Nephron progenitor cell (in vitro differentiated cells): ENCODE measurements at places on chromosomes 7 and 10.

DNA sequence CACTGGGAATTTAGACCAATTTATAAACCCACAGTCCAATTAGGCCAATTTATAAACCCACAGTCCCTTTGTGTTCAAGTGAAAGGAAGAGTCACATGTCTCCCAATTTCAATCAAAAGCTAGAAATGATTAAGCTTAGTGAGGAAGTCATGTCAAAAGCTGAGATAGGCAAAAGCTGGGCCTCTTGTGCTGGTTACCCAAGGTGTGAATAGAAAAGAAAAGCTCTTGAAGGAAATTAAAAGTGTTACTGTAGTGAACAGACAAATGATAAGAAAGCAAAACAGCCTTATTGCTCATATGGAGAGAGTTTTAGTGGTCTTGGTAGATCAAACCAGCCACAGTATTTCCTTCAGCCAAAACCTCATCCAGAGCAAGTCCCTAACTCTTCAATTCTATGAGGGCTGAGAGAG lies 245.0 kb downstream of the HDAC9 start:
- no peak for DNase-seq

DNA sequence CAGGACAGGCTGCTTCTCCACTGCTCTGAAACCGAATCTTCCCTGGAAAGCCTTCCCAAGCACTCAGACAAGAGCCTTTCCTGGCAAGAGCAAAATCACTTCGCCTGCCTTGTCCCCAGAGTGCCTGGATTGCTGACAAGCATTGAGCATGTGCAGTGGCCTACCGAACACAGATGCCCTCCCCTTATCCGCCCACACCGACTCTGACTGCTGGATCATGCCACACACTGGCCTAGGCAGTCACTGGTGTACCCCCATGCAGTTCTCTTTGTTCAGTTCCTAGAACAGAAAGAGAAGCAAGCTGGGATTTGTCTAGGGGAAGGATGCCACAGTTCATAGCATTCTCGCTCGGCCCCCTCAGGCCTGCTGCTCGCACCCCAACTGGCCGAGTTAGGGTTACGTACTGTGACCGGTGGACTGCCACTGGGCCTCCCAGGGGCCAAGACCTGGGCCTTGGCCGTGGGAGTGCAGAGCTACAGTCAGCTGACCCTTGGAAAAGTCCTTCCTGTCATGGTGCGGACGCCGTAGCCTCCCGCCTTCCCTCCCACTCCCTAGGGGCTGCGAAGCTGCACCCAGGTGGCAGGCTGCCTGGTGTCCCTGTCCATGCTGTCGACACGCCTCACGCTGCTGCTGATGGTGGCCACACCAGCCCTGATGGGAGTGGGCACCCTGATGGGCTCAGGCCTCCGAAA lies 6.9 kb downstream of the ABCB8 start:
- no peak for DNase-seq

DNA sequence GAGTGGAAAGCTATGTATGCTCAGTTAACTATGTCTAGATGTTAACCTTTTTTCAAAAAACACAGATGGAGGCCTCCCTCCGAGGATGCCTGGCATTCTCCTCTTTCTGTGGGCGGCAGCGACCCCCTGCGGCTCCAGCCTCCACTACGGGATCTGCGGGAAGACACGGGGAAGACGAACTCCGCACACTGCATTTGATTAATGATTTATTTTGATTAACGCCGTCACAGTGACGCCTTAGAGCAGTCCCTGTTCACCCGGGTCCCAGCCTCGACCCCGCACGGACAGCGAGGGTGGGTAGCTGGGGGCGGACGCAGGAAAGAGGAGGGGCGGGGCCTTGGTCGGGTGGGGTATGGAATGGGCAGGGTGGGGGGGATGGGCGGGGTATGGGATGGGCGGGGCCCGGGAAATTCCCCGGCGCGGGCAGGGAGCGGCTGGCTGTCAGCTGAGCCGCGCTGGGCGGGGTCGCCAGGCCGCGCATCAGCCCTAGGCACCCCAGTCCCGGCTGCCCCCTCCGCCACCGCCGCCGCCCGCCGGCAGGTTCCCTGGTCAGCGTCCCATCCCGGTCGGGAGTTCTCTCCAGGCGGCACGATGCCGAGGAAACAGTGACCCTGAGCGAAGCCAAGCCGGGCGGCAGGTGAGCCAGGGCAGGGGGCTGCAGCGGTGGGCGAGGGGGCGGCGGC lies at the start of gene OPTN:
OPTN (plus strand) TSS at position 498 of the 683 bp plus-strand sequence. CDS start 8,960 bp downstream, outside the sequence.
- DNase-seq: peak; percentile 82

GRCh38 chr7:139703487-139704307 lies 74.1 kb downstream of the HIPK2 start:
- DNase-seq: no peak

- DNase-seq: no peak
These were observed 264.8 kb downstream of the PTPRN2 start for GRCh38 chr7:158322616-158323530.

DNA sequence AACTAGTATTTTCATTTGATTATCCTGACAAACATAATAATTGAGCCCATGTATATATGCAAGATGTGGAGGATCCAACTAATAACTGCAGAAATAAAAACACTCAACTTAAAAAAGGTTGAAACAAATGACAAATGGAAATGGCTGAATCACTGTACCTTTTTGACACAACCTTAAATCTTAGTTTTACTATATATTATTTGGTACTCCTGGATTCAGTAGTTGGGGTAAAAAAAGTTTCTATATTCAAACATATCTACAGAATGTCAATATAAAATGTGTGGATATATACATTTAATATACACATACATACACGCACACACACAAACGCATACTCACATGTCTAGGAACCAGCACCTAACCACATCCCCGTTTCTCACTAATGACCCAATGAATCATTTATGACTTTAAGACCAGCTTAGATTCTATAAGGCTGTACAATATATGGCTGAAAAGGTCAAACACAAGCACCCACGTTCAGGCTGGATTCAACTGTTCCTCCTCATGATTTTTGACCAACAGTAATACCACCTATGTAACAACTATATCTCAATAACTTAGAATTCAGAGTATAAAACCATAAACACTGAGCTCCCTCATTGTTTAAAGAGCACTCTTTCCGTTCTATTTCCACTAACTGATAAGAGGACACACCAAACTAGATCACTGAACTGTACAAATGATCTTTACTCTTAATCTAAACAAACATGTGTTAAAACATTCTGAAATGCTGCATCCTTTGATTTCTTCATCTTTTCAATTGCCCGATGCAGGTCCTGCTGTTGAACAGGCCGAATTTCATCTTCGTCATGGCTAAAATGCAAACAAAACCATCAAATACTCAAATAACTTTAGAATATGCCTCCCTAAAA lies 63.8 kb downstream of the ATAD1 start:
- no peak for DNase-seq

DNA sequence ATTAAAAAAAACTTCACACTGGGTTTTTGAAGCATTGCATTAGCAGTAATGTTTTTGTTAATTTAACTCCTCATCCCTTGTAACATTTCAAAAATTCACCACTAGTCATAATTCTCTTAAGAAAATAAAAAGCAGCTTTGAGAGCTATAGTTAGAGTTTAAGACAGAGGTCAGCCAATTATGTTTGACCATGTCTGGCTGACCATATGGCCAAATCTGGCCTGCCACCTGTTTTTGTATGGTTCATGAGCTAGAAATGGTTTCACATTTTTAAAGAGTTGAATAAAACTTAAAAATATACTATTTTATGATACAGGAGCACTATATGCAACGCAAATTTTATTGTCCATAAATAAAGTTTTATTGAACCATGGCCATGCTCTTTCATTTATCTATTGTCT lies 73.0 kb upstream of the LRRTM3 start:
- DNase-seq: no peak

DNA sequence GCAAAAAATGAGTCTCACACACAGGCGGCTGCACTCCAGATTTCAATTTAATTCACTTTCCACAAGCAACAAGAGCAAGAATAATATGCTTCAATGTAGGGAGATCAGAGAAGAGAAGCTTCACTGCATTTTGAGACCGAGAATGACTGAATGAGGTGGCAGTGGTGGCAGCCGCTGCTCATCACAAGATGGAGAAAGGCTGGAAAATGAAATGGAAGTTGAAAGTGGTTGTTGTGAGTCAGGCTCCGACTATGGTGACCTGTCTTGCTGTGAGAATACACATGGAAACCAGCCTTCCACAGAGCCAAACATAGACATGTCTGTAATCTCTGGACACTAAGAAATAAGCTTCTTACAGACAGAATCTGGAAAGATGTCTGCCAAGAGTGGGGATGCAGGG lies 499.6 kb upstream of the LRRN3 start:
- DNase-seq: no peak

DNA sequence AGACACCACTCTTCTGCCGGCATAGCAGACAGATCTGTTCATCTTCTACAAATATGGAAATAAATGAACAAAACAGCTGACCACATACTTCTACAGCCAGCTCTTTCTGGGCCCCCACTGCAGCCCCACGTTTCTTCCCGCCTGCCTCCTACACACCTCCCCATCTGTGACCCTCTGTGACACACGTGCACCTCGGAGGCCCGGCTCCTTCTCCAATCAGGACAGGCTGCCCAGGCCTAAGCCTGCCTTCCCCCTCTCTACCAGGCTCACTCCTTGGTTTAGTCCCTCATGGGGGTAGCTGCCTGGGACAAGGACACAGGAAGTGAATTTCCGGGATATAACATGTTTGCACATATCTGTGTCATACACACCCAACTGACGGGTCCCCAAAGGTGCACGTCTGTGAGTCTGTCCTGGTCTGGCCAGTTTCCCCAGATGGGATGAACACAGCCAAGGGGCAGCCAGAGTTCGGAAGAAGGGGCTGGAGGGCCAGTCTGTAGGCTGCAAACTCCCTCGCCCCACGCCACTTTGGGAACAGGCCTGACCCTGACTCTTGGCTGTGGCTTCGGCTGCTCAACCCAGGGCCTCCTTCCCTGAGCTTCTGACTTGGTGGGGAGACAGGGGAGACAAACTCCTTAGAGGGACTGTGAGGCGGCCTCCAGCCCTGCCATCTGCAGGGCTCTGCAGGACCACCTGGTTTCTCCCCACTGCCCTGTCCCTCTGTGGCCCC lies 30.3 kb downstream of the PITRM1 start:
- no peak for DNase-seq

DNA sequence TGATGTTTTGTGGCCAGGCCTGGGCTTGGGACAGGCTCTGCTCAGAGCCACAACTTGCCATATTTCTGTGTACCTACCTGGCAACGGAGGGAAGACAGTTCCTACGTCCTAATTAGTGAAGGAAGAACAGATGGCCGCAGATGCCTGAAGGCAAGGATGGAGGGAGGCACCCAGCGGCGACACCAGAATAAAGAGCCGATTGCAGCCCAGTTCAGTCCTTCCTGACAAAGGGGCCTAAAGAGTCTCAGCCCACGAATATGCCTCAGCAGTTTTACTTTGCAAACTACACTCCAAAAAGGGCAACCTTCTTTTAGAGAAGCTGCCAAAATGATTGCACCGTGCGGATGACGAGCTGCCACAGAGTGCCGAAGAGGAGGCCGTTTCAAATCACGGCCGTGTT lies 585.8 kb downstream of the GLRX3 start:
- no peak for DNase-seq

GRCh38 chr7:116380025-116380424 lies 119.5 kb upstream of the CAV2 start:
- no peak for DNase-seq

DNA sequence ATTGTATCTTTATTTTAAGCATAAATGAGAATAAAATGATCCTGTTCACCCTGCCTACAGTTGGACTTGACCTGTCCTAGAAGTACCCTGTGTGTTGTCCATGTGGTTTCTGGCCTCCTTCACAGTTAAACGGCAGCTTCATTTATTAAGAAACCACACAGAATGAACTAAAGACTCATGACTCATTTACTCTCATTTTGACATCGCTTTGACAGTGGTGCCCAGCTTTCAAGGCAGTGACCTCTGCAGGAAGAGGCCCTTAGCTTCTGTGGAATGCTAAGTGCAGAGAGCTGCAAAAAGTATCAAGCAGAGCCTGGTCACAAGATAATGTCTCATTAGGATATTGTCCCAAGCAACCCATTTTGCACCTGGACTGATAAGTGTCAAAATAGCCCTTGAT lies 93.4 kb downstream of the AVL9 start:
- DNase-seq: no peak

DNA sequence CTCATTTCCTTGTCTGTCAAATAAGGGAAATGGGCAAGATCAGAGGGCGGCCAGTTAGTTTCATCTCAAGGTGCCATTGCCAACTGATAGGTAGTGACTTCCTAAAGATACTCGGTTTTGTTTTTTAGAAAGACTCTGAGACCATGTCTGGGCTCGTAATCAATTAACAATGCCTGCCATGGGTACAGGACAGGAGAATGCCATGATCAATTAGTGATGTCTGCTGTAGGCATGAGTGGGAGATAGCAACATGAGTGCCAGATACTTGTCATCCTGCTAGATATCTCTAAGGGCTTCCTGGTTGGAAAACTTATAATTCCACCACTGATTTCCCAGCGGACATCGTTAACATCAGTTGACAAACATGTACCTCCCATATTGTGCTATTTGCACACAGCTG lies 64.8 kb downstream of the SH3PXD2A start:
- no peak for DNase-seq

GRCh38 chr10:45353186-45353585 lies 20.8 kb upstream of the ALOX5 start:
- DNase-seq: no peak

GRCh38 chr10:132943791-132944404 lies 1.5 kb upstream of the CFAP46 start:
- no peak for DNase-seq

DNA sequence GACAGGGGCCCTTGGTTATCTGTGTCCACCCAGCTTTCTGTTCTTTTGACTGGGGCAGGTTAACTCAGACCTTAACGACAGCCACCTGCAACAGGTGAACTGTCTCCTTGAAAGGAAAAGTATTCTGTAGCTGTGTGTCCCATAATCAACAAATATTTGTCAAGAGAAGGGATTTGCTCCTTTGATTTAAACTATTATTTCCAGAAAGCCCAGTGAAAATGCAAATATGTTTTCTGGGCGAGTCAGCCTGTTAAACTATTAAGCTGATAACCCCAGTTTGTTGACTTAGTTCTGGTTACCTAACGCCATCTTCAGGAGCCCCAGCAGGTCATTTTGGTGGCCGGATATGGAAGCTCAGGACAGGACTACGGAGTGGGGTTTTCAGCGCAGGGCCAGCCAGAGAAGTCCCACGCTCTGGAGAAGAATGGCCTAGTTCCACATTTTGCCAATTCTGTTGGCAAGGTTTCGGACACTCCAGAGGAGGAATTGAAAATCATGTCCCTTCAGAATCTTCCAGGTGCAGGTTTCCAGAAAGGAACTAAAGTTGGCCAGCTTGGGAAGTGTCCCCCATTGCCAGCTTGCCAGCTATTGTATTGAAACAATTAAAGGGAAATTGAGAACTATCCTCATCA lies 54.5 kb downstream of the ADRA2A start:
- no peak for DNase-seq

GRCh38 chr7:64998865-64999164 lies 7.7 kb downstream of the ERV3-1 start:
- no peak for DNase-seq
